ENCODE measurements at places on chromosomes 3 and 15.

GRCh38 chr3:44996556-44996969, 20.5 kb downstream of the EXOSC7 start:
- no peak for DNase-seq

DNA sequence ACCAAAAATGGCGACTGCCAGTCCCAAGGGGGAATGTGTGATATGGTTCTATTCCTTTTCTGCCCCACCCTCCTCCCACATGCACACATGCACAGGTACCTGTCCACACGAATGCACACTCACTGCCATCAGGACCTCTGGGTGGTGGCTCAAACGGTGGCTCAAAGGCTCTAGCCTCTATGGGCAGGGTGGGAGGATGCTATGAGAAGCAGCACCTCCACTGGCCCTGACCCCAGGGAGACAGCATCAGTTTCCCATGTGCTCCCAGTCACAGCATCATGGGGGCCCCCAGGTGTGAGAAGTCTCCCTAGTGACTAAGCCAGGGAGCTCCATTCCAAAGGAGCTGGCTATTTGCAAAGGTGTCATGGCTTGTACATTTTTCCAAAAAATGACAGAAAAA, 15.9 kb downstream of the SEMA3G start:
- no peak for DNase-seq

DNA sequence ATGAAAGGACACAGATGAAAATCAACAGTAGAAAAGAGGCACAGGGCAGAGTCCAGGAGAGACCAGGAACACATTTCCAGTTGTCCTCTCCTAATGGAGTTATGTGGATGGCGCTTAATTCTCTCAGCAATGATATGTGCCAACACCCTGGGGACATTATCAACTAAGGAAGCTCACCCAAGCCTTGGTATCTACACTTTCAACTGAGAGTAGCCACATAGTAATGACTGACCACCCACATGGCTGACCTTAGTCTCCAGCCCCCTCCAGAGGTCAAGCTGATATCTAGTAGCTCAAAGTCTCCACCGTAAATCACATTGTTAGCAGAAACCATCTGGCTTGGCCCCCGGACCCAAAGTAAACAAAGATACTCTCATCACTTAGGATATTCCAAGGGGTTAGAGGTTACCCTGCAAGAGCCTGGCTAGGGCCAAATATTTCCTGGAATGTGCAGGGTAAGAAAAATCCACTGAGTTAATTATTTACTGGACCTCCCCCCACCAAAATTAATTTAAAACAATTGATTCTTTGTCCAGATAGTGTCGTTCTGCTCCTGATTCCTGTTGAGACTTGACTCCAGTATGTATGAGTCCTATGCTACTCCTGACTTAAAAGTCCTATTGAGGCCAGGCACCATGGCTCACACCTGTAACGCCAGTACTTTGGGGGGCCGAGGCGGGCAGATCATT, 24.8 kb downstream of the GABRR3 start:
- no peak for DNase-seq

- no peak for DNase-seq
Observed at GRCh38 chr3:113222451-113223086, 11.2 kb downstream of the BOC start.

- DNase-seq = no peak
Observed at GRCh38 chr3:110246796-110247376, 824.7 kb upstream of the NECTIN3 start.

- peak; percentile 21 for DNase-seq
Observed at GRCh38 chr3:186514296-186515002, 29.7 kb downstream of the CRYGS start.

GRCh38 chr3:46878781-46879436, 1.4 kb downstream of the PTH1R start:
- no peak for DNase-seq

GRCh38 chr15:53559364-53560277, 199.8 kb downstream of the WDR72 start:
- no peak for DNase-seq

GRCh38 chr3:194621947-194622346, 11.3 kb downstream of the TMEM44 start:
- no peak for DNase-seq

- peak; percentile 91 for DNase-seq
Observed at GRCh38 chr3:14431917-14432834, 29.8 kb downstream of the SLC6A6 start.

DNA sequence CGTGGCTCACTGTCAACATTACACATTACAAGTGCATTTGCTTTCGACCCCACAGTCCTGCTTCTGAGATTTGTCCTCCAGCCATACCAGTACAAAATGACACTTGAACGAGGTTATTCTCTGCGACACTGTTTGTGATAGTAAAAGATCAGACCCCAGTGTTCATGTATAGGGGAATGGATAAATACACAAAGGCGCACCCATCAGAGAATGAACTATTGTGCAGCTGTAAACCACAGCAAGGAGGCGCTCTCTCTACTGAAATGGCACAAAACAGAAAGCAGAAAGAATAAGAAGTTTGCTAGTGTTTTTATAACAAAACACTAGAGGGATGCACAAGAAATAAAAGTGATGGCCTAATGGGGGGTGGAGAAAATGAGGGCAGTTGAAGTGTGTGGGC, 4.9 kb upstream of the CHSY1 start:
- DNase-seq = peak; percentile 38

DNA sequence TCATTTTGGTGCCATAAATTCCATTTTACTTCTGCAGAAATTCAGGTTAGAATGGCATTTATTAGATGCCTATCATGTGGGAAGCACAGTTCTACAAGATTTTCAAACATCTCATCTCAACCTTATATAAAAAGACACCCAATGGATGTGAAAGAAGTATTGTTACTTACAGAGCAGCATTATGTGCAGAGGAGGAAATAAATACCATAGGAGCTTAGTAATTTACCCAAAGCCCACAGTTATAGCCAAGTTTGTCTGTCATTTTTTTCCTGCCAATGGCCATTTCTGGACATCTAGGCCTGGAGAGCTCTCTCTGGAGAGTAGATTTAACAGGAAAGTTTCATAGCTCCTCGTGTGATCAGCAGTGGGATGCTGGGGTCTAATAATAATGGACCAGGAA, 659.4 kb upstream of the NAALADL2 start:
- no peak for DNase-seq

GRCh38 chr3:156460206-156460611, 94.7 kb downstream of the SSR3 start:
- DNase-seq = no peak

DNA sequence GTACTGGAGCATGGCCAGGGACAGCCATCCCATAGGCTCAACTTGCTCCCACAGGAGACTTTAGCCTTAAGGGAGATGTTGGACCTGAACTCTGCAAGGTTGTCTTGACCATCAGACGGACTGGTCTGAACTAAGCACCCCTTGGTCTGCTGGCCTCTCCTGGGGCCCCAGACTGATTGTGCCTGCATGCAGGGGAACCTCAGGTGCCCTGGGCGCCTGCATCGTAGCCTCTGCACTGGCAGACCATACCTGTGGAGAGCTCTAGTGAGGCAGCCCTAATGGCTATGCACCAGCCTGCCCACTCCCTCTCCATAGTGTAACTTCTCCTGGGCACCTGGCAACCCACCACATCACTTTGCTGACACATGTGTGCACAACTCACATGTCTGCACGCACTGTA, 395.6 kb downstream of the ZPLD1 start:
- DNase-seq = no peak

GRCh38 chr3:85483986-85484385, 525.2 kb downstream of the CADM2 start:
- no peak for DNase-seq

GRCh38 chr3:25785826-25786225, 2.6 kb upstream of the NGLY1 start:
- DNase-seq = no peak

DNA sequence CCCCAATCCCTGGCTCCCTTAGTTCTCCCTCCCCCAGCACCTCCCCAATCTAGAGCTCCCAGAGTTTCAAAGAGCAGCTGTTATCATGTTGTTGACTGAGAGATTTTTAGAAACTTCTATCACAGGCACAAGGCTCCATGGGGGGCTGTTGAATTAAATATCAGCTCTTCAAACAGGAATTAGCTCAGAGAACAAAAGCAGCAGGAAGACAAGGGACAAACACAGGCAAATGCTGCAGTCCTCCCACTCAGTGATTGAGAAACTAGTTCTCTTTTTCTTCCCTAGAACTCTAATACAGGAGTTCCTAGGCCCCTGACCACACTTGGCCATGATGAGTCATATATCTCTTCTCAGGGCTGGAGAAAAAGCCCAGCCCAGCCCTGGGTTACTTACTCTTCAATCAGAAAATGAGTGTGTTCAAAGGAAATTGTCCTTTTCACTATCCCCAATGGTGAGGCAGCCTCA, 262.1 kb downstream of the IGSF11 start:
- DNase-seq = no peak

- no peak for DNase-seq
Observed at GRCh38 chr15:40029979-40030893, 8.7 kb downstream of the SRP14 start.

DNA sequence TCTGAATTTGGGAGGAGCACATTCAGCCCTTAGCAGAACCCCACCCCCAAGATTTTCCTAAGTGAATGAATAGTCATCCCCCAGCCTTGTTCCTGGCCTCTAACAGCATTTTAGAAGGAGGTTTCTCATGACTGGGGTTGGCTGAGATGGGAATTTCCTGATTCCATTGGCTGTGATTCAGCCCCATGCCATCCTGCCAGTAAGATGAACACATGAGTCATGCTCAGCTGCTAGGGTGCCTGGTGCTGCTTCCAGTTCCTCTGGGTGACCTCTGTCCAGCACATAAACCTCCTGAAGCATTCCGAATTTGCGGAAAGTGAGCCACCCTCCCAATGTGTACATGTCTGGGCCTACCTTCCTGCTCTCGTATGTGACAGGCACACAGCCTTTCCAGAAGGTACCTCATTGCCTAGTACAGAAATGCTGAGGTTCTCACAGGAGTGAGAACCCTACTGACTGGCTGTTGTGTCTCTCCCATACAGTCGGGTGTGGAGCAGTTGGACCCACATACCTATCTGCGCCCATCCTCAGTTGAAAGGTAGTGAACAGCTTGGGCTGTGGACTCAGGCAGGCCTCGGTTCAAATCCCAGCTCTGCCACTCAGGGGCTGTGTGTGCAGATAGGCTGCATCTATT, 91.7 kb downstream of the APBA2 start:
- DNase-seq = no peak

GRCh38 chr3:30516238-30516637, 90.2 kb upstream of the TGFBR2 start:
- DNase-seq = no peak

DNA sequence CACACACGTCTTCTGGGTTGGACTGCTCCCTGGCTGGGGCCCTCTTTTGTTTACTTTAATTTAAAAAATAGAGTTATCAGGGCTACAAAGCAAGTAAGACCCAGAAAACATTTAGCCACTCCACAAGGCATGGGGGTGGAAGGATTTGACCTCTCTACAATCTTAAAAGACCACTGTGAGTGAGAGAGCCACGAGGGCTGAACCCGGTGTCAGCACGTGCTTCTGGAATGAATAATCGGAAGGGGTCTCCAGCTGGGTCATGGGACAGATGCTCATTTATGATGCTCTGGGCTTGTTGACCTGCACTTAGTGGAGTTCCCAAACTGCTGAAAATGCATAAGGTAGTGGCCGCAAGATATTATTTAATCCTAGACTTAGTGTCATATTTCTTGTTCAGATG, 52.4 kb downstream of the EIF4E3 start:
- DNase-seq = no peak

DNA sequence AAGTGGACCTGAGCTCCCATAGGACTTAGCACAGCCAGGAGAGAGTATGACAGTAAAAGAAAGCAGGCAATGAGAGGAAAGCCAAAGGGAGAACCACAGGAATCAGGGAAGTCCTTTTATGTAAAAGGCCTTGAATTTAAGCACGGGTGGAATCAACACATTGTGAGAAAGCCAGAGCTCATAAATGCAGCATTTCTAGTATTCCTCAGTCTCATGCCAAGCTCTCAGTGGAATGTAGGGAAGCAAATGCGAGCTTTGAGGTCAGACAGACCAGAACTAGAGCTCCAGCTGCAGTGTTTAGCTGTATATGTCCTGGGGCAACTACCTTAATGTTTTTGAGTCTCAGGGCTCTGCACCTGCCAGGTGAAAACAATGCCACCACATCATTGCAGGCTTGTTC, 132.1 kb upstream of the TRIM42 start:
- no peak for DNase-seq

DNA sequence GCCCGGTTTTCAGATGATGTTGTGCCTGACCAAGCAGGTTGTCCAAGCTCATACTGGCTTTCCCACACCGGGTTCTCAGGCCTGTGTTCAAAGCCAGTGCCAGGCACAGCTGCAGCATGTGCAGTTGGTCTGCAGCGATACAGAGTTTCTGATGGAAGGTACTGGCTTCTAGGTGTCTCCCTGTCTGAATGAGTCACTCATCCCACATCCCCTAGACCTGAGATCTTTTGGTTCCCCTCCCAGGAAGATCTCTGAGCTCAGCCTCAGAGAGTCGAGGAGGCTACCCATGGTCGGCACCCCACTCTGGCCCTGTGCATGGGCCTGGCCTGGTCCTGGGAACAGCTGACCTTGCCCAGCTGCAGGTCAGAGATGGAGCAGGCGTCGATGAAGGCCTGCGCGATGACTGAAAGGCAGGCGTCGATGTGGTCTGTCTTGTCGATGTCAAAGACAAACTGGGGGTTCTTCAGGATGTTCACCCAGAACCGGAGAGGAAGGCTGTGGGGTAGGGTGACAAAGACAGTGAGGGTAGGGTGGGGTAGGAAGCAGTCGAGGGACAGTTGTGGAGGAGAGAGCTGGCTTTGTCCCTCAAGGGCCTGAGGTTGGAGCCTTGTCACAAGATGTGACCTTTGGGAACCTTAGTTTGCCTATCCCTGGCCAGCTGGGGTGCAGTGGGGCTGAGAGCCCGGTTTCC, 15.3 kb downstream of the H1-8 start:
- no peak for DNase-seq

Data from CD4-positive, alpha-beta T cell treated with Interferon alpha-2 for 1 hour (primary cell).